ENCODE measurements at places on chromosomes 2 and 18.

DNA sequence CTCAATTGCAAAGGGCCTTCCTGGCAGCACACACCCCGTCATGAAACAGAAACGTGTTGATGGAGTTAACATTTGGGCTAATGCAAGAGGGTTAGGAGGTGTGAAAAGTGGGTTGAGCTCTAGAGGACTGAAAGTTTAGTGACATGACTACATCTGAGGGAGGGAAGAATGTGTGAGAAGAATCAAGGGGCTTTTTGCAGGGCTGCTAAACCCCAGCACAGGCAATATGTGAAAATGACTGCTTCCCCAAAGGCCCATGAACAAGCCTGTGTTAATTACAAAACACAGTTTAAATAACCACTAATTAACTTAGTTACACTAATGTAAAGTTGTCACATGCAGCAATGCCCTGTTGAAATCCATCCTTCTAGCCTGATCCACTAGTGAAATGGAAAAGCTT, 63.4 kb upstream of the PEX13 start:
- no peak for DNase-seq

DNA sequence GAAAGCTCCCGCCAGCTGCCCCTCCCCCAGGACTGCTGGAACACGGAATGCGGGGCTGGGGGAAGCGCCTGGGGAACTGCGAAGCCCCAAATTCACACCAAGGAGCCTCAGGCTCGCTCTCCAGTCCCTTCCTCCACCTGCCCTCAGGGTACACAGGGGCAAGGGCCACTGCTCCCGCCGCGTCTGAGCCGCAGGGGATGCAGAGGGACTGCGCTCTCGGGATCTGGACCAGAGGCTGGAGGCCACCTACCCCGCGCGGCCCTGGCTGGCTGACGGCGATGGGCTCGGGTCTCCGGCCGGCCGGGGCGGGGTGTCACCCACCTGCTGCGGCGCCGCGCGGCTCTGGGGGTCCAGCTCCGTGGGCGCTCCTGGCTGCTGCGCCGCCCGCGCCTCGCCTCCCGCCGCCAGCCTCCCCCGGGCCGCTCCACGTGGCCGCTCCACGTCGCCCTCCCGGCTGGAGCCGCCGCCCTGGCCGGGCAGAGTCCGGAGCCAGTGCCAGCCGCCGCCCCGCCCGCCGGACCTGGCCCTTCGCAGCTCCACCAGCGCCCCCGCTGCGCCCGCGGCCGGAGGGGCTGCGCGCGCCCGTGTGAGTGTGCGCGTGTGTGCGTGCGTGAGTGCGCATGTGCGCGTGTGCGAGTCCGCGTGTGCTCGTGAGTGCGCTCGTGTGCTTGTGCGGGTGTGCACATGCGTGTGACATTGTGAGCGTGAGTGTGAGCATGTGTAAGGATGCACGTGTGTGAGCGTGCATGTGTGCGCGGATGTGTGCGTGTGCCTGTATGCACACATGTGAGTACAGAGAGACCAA, at the start of gene CGREF1:
CGREF1 (minus strand) TSS at position 604 of the 805 bp plus-strand sequence. CDS start 14,762 bp downstream, outside the sequence.
- DNase-seq: no peak

GRCh38 chr18:78871618-78872017, 108.0 kb upstream of the SALL3 start:
- DNase-seq: no peak

- DNase-seq: no peak
Measured at GRCh38 chr18:63887424-63887823, at the start of gene SERPINB2. Gene SERPINB2 (plus strand): TSS chr18:63887705. CDS start chr18:63891445, 3,740 bp downstream.

DNA sequence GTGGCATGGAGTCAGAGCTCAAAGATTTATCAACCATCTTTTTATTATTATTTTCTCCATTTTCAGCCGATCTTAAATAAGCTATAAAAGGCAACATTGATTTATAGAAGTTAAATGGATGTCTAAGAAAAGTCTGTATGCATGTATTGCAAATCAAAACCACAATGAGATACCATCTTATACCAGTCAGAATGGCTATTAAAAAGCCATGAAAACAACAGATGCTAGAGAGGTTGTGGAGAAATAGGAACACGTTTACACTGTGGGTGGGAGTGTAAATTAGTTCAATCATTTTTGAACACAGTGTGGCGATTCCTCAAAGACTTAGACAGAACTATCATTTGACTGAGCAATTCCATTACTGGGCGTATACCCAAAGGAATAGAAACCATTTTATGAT, 731.0 kb downstream of the CNTNAP5 start:
- no peak for DNase-seq

- no peak for DNase-seq
Measured at GRCh38 chr2:149828520-149829210, 241.1 kb upstream of the MMADHC start.

DNA sequence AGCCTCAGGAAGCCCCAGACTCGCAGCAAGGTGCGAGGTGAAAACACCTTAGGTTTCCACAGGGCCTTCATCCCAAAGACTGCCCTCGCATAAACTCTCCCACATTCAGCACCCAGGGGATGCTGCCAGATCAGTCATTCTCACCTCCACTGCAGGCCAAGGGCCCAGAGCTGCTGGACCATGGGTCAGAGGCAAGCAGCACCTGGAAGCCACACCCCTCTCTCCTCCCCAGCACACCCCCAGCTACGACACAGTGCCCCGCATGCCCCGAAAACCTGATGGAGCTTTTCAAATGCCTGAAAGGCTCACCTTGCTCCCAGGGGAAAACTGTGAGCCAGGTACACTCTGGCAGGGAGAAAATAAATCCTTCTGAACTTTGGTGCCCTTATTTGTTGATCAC, 31.9 kb upstream of the LDLRAD4 start:
- DNase-seq: no peak

- no peak for DNase-seq
Measured at GRCh38 chr2:130762031-130762909, 6.9 kb downstream of the AMER3 start.

DNA sequence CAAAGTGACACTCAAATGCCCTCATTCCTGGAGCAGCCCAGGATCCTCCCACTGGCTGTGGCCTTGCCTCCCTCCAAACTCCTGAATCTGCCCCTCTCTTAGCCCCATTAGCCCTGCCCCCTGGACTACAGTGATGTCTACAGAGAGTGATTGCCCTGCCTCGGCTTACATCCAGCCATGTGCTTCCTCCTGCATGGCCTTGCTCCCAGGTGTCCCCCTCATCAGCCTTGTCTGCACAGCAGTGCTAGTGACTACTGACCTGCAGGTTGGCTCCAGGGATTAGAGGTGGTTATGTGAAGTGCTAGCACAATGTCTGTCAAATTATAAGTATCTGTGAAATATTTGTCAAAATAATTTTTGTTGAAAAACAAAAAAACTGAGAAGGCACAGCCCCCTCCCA, 259.1 kb upstream of the MYT1L start:
- DNase-seq: no peak

GRCh38 chr2:212811036-212811805, 272.6 kb upstream of the ERBB4 start:
- DNase-seq: no peak

DNA sequence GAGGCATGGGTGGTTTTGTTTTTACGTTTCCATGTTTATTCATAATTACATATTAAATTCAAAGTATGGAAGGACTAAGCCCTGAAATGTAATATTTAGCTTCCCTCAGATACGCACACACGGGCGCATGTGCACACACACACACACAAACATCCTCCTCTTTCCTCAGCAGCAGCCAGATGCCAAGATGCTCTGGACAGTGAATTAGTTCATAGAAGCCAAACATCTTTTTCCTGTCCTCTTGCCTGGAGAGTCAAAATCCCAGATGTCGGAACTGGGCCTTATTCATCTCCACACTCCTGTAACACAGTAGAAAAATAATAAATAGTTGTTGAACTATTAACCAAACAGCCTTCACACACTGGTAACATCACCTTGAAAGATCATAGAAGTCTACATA, 273.1 kb downstream of the SP3 start:
- no peak for DNase-seq

DNA sequence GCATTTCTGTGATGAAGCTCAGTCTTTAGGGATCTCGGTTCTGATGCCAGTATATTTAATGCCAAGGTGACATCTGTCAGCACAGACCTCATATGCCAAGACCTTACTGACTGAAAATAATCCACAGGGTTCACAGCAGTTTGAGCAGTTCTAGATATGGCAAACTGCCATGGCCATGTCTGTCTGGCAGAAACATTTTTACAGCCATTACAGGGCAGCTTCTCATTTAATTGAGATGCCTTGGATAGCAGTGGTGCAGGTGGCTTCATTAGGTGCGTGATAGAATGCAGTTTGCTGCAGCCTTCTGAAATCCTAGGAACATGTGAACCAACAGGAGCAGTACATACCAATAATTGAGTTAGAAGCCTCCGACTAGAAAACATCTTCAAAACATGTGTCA, 510.6 kb downstream of the XIRP2 start:
- no peak for DNase-seq

GRCh38 chr2:2799151-2799697, 468.1 kb upstream of the MYT1L start:
- no peak for DNase-seq

DNA sequence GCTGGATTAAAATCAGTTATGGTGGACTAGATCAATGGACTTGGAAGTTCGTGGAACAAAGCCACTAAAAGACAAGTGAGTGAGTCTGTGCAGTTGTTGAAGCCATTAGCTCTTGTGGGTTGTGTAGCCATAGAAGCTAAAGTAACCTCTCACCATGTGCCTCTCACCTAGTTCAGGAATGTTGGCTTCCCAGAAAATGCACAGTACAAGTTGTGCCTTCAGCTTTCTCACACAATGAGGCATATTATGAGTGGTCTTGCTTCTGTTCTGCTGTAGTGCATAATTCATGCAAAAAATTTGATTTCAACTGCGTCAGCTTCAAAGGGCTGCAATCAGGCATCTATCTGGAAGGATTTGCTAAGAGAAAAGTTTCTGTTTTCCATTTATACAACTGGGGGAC, 26.2 kb downstream of the CERS6 start:
- DNase-seq: no peak

DNA sequence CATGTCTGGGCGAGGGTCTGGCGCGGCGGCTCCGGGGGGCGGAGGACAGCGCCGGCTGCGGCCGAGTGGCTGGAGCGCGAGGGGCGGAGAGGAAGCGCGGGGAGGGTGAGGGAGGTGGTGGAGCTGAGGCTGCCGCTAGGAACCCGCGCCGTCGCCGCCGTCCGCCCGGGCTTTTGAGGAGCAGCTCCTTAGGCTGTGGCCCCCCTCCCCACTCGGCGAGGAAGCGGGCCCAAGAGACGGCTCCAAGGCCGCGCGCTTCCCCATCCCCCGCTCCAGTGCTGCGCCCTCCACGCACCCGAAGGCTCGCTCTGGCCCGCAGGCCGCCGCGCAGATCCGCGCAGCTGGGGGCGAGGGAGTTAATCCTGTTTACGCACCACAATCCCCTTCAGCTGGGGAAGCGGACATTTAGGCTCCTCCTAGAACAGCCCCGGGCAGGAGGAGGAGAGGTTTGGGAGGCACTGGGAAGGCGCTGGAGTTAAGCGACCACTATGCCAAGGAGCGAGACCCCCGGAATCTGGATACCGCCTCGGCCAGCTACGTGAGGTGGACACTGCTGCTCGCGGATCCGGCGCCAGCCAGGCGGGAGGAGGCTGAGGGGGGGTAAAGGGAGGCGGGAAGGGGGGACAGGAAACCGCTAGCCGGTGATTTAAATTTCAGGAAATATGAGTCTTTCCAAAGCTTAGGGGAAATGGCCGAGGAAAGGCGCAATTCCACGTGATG, at the start of gene CNRIP1:
CNRIP1 (minus strand) TSS at position 552 of the 720 bp plus-strand sequence; CDS start at position 3, 549 bp downstream.
- DNase-seq: peak; percentile 33

DNA sequence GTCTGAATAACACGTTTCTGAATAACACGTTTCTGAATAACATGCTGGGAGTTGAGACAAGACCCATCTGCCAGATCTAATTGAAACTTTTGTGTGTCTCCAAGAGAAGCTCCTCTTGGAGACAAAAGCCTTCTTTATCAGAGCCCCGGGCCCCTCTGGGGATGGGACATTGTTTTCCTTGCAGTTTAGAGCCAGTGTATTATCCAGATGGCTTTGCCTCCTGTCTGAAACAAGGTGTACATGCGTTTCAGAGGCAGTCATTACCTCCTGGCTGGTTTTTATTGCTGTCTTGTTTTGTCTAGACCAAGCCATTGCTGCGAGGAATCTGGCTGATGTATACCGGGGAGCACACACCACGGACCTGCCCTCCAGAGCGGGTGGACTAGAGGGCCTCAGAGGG, 7.8 kb downstream of the FOSL2 start:
- no peak for DNase-seq

- no peak for DNase-seq
Measured at GRCh38 chr2:20370191-20370590, 19.5 kb upstream of the PUM2 start.

DNA sequence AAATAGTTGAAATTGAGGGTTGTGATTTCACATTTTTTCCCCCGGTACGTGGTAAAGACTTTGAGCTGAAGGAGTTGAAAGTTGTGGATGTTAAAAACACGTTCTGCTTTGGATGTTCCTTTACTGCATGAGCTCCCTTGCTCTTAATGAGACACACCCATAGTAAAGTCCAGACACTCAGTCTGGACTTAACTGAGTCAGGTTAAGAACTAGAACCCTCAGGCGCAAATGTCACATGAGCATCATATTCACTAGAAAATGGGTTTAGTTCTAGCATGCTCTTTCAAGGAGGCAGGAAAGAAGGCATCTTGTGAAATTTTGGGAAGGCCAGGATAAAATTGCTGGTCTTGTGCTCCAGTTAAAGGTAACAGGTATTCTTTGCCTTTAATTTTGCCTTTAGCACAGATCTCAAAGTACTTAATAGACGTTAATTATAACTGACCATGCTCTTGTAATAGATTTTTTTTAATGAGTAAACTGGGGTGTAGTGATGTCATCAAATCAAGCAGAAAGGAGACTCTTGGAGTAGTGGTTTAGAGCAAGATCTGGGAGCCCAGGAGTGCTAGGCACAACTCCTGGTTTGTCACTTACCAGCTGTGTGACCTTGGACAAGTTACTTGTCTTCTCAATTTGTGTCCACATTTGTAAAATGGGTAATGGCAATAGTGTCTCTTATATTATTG, 20.6 kb downstream of the ITGA6 start:
- DNase-seq: no peak

DNA sequence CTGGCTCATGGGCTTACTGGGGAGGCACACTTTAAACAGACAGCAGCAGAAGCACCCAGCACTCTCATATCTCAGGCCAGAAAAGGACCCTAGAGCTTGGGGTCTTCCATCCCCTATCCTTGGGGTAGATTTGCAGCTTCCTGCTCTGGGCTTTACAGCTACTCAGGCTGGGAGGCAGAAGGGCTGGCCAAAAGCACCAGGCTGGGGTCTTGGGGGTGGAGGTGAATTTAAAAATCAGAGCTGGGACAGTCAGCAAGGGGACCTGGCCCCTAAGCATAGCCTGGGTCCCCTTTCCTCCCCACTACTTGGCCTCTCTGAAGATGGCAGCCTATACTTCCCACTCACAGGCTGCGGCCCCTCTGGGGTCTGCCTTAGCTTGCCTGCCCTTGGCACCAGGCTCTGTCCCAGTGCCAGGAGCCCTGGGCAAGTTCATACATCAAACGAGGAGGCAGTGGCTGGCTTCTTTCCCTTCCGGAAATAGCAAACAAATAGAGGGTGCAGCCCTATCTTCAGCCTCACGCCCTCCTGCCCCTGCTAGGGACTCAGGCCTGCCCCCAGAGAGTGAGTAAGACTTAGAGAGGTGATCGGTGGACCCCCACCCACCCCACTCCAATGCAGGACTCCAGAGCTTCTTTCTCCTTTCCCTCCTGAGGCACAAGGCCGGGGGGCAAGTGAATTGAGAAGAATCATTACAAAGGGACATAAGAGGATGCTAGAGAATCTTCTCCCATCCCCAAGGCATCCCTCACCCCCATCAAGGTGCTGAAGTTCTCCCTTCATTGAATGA, 26.0 kb upstream of the TNS1 start:
- DNase-seq: peak; percentile 5
